SJSA1 (cell line): ENCODE measurements at places on chromosomes 12 and 14. TPM values are rescaled to one million over a fixed set of nuclear protein-coding genes. Genes with fewer than 3 reads are reported as not detected.

DNA sequence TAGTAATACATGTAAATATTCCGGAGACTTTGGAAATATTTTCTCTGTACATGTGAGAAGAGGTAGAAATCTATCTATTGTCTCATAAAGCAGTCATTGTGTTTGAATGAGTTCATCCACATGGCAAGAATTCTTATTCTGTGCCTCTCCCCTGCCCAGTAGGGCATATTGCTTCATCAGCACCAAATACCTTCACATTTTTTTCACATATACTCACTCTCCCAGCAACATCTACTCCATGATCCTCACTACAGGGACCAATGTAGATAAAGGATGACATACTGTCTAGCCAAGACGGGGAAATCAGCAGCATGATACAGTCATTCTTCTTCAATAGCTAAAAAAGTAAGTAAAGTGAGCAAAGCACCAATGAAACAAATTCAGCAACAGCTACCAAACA lies 1.3 kb upstream of the TAS2R14 start:
- DNase-seq, result no peak
- H3K4me3 ChIP-seq, result no peak overlapping the region
- H3K36me3 ChIP-seq, result no peaks in the 10 kb centered on the region
- no peak overlapping the region for H3K27ac ChIP-seq

DNA sequence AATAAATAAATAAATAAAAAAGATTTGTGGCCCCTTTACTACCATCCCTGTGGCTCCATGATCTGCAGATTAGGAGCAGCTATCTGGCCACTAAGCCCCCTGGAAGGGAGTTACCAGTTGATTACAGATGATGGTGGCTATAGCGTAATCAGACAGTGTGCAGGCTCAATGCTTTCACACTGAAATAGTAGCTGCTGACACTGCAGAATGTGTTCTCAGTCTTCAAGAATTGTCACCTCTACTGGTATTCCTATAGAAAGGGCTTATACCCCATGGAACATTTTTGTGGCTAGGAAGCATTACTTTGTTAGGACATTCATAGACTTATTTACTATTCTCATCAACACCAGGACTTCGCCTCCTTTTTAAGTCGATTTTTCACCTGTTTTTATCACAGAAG lies 30.9 kb downstream of the DCAF4 start:
- H3K27ac ChIP-seq, result no peak overlapping the region
- no peak for DNase-seq
- H3K4me3 ChIP-seq, result no peak overlapping the region
- peaks cover 21% of the 10 kb centered on the region for H3K36me3 ChIP-seq
- H3K27me3 ChIP-seq, result no peaks in the 10 kb centered on the region

DNA sequence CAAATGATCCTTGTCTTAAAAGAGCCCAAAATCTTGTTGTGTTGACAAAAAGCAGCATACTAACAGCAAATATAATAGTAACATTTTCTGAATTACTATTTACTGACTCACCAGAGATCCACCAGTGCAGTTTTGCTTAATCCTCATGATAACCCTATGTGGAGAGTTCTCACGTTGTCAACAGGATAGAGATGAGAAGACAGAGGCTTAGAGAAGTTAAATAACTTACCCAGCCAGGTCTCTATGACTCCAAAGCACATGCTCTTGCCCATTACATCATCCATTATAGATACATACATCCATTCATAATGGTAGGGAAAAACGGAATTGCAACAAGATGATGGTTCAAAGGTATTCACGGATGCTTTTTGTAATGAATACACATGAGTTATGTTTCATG lies 111.9 kb downstream of the PAX9 start:
- DNase-seq, result no peak
- H3K36me3 ChIP-seq, result no peaks in the 10 kb centered on the region
- no peak overlapping the region for H3K4me3 ChIP-seq
- peak overlapping the region; percentile 68 for H3K27ac ChIP-seq
- H3K27me3 ChIP-seq, result no peaks in the 10 kb centered on the region
- H3K4me1 ChIP-seq, result peaks cover 15% of the 10 kb centered on the region

DNA sequence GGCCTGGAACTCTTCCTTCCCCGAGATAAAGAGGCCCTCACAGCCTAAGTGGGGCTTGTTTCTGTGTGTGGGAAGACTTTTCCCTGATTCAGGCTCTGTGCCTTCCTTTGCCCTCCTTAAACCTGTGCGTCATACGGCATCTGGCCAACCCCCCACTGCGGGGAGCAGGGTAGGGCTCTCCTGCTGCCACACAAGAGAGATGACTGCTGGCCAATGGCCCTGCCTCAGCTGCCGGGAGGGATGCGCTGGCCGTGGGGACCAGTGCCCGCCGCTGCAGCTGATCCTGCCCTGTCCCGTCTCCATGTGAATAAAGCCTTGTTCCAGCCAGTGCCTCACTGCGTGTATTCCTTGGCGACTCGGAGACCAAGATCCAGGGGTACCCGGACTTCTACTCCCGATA lies 42.5 kb upstream of the BEGAIN start:
- H3K27ac ChIP-seq, result no peak overlapping the region
- H3K27me3 ChIP-seq, result peaks cover 9% of the 10 kb centered on the region
- H3K4me1 ChIP-seq, result no peaks in the 10 kb centered on the region
- H3K4me3 ChIP-seq, result no peak overlapping the region

- no peaks in the 10 kb centered on the region for H3K27me3 ChIP-seq
- no peaks in the 10 kb centered on the region for H3K36me3 ChIP-seq
- H3K27ac ChIP-seq, result no peak overlapping the region
- no peak for DNase-seq
Observed at GRCh38 chr12:92695577-92695976, 7.2 kb upstream of the PLEKHG7 start.

Gene OR6C2
- not detected in 2 replicates for total RNA-seq

- no peaks in the 10 kb centered on the region for H3K4me1 ChIP-seq
- DNase-seq, result no peak
- H3K27me3 ChIP-seq, result no peaks in the 10 kb centered on the region
- H3K4me3 ChIP-seq, result no peak overlapping the region
- no peaks in the 10 kb centered on the region for H3K36me3 ChIP-seq
Observed at GRCh38 chr12:85155791-85156190, 119.6 kb downstream of the LRRIQ1 start.

Gene IL26
- total RNA-seq, result not detected in 2 replicates

- H3K27me3 ChIP-seq, result no peaks in the 10 kb centered on the region
- H3K4me3 ChIP-seq, result no peak overlapping the region
- peaks cover 4% of the 10 kb centered on the region for H3K4me1 ChIP-seq
- H3K36me3 ChIP-seq, result no peaks in the 10 kb centered on the region
- H3K27ac ChIP-seq, result no peak overlapping the region
- DNase-seq, result no peak
Observed at GRCh38 chr14:32720927-32721326, 217.8 kb upstream of the NPAS3 start.

DNA sequence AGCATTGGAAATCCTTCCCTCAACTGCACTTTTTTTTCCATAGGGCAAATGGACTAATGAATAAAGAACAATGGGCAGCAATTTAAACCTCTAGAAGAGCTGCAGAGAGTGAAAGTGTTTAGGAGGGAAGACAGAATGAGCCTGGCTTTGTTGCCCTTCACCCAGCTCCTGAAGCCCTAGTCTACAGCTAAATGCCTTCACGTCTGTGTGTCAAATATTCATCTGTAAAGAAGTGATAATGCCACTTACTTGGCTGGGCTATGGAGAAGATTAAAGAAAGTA lies 45.6 kb downstream of the FLRT2 start:
- H3K27me3 ChIP-seq, result no peaks in the 10 kb centered on the region
- H3K36me3 ChIP-seq, result no peaks in the 10 kb centered on the region
- DNase-seq, result no peak
- H3K27ac ChIP-seq, result peak overlapping the region; percentile 25
- H3K4me1 ChIP-seq, result peaks cover 65% of the 10 kb centered on the region

GRCh38 chr14:101102875-101103274 lies 199.4 kb upstream of the RTL1 start:
- H3K4me3 ChIP-seq, result no peak overlapping the region
- H3K4me1 ChIP-seq, result no peaks in the 10 kb centered on the region
- H3K27me3 ChIP-seq, result no peaks in the 10 kb centered on the region
- no peak overlapping the region for H3K27ac ChIP-seq
- no peak for DNase-seq
- H3K36me3 ChIP-seq, result no peaks in the 10 kb centered on the region

DNA sequence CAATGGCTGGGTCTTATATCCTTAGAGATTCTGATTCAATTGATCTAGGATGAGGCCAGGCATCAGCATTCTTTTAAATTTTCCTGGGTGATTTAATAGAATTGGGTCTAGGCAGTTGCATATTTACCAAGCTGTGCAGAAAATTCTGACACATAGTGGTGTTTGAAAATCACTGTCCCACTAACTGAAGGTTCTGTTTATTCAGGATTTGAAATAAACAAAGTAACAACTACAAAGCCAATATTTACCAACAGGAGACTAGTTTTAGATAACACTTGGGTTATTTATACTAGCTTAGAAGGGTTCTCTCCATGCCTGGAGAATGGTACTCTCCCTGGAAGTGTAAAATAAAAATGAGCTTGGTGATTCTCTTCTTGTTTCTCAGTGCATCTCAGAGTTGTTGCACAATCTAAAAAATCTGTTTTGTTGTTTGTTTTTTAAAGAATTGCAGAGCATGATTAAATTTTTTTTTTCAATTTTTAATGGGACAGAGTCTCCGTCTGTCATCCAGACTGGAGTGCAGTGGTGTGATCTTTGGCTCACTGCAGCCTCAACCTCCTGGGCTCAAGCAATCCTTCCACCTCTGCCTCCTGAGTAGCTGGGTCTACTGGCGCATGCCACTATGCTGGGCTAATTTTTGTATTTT lies 16.9 kb downstream of the BEST3 start:
- no peaks in the 10 kb centered on the region for H3K27me3 ChIP-seq
- no peak for DNase-seq
- no peak overlapping the region for H3K4me3 ChIP-seq
- no peak overlapping the region for H3K27ac ChIP-seq
- no peaks in the 10 kb centered on the region for H3K36me3 ChIP-seq

GRCh38 chr12:1791104-1791841 lies 29.1 kb upstream of the LRTM2 start:
- no peaks in the 10 kb centered on the region for H3K27me3 ChIP-seq
- peaks cover 8% of the 10 kb centered on the region for H3K4me1 ChIP-seq

DNA sequence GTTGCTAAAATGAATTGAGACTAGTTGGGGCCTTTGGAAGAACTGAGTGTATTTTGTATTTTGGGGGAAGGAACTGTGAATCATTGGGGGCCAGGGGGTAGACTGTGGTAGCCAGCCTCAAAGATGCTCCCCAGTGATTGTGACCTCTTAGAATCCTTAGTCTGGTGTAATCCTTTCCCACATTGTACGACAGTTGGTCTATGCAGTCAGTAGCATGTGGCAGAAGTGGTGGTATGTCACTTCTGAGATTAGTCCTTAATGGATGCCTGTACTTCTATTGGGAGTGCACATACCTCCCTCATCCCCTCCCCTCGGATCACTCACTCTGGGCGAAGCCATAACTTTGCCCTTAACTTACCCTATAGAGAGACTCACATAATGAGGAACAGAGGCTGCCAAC lies 48.0 kb downstream of the USP15 start:
- peak; percentile 79 for DNase-seq
- H3K27me3 ChIP-seq, result peaks cover 52% of the 10 kb centered on the region
- no peaks in the 10 kb centered on the region for H3K4me1 ChIP-seq
- no peak overlapping the region for H3K4me3 ChIP-seq

Gene TOMM20L
- not detected in 2 replicates for total RNA-seq

GRCh38 chr12:116065606-116066005 lies 211.9 kb downstream of the MED13L start:
- no peaks in the 10 kb centered on the region for H3K27me3 ChIP-seq
- H3K27ac ChIP-seq, result no peak overlapping the region
- DNase-seq, result no peak
- H3K4me3 ChIP-seq, result no peak overlapping the region

Gene COX8C
- not detected in 2 replicates for total RNA-seq

- no peak for DNase-seq
- H3K27me3 ChIP-seq, result no peaks in the 10 kb centered on the region
- no peak overlapping the region for H3K27ac ChIP-seq
- no peaks in the 10 kb centered on the region for H3K36me3 ChIP-seq
- H3K4me3 ChIP-seq, result no peak overlapping the region
Observed at GRCh38 chr12:5197131-5197530, 153.5 kb downstream of the KCNA5 start.

GRCh38 chr12:110739488-110739887 lies 3.2 kb downstream of the PPP1CC start:
- peaks cover 52% of the 10 kb centered on the region for H3K4me1 ChIP-seq
- H3K36me3 ChIP-seq, result peaks cover 45% of the 10 kb centered on the region
- H3K27me3 ChIP-seq, result no peaks in the 10 kb centered on the region
- no peak for DNase-seq

DNA sequence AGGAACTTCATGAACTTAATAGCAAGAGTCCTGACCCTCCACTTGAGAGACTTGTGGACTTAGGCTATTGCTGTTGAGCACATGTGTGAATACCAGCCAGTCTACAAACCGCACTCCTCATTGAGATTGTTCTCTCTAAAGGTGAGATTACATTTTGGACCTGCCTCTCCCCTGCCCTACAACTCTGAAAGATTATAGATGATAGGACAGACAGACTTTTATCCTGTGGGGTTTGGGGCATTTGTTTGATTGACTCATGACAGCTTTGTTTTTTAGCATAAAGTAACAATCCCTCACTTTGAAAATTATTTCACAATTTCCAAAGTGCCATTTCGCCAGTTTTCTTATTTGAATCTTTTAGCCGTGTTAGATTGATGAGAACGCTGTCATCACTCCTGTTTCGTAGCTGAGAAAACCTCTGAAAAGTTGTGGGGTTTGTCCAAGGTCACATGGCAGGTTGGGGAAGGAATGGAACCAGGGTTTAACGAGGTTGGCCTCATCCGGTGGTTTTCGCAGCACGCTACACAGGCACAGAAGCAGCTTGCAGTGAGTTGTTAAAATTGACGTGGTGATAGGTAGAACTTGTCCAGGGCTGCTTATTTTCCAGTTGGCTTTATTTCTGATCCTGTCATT lies 836 bp downstream of the EVL start:
- H3K4me1 ChIP-seq, result no peaks in the 10 kb centered on the region
- H3K27ac ChIP-seq, result no peak overlapping the region
- no peak for DNase-seq
- H3K36me3 ChIP-seq, result no peaks in the 10 kb centered on the region

DNA sequence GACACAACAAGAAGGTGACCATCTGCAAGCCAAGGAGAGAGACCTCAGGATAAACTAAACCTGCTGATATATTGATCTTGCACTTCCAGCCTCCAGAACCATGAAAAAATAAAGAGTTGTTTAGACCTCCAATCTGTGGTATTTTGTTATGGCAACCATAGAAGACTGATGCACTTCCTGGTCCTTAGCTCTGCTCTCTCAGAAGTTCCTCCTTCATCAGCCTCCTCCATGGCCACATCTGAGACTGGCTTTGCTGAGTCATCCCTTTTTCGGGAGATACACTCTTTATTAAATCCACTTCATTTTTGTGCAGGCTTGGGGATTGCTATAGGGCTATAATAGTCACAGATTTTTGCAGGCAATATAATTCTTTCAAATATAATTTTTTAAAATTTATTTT lies 89.6 kb upstream of the ATF7IP start:
- H3K36me3 ChIP-seq, result no peaks in the 10 kb centered on the region
- H3K4me3 ChIP-seq, result no peak overlapping the region
- no peak overlapping the region for H3K27ac ChIP-seq

- no peaks in the 10 kb centered on the region for H3K27me3 ChIP-seq
- DNase-seq, result no peak
- no peak overlapping the region for H3K4me3 ChIP-seq
- H3K4me1 ChIP-seq, result peaks cover 53% of the 10 kb centered on the region
Observed at GRCh38 chr12:92064422-92064821, 81.2 kb downstream of the BTG1 start.

Gene PTPRQ
- 0.47 and 1.1 TPM in 2 replicates for total RNA-seq

- no peaks in the 10 kb centered on the region for H3K4me1 ChIP-seq
- no peaks in the 10 kb centered on the region for H3K36me3 ChIP-seq
- no peak overlapping the region for H3K27ac ChIP-seq
- no peak for DNase-seq
- no peak overlapping the region for H3K4me3 ChIP-seq
Observed at GRCh38 chr14:95387826-95388445, 68.2 kb upstream of the CLMN start.
